Astrocyte (in vitro differentiated cells and primary cell): ENCODE measurements at places on chromosomes 11 and 22. TPM values are rescaled to one million over a fixed set of nuclear protein-coding genes. Genes with fewer than 3 reads are reported as not detected.

MYEOV gene
- not detected in 2 replicates for total RNA-seq

DNA sequence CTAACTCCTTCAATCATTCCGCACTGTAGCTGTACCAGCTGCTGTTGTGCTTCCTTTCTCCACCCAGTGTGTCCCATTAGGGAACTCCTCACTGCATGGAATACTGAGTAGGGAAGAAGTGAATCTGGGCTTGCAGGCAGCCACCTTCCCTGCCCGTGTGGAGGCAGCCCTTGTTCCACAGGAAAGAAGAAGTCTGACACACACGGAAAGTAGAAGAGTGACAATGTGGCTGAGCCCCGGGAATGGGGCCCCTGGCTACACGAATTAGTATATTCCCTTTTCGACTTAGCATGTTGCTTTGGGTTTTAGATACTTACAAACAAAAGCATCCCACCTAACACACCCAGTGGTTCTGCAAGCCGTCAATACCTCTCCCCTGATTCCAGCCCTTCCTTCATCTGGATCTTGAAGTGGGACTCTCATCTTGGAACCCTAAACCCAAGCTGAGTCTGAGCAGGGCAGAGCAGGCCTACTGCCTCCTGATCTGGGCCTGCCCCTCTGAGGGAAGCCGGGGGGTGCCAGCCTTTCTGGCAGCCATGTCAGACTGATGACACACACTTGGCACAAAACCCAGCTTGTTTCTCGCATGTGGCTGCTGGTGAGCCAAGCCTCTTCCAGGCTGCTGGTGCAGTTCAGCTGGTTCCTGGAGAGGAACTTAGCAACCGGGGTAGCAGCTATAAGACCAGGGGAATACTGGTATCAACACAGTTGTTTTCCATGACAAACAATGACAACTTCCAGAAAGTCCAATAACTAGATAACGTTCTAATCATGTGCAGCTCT lies 71.6 kb downstream of the C11orf58 start:
- peak; percentile 31 for DNase-seq

DNA sequence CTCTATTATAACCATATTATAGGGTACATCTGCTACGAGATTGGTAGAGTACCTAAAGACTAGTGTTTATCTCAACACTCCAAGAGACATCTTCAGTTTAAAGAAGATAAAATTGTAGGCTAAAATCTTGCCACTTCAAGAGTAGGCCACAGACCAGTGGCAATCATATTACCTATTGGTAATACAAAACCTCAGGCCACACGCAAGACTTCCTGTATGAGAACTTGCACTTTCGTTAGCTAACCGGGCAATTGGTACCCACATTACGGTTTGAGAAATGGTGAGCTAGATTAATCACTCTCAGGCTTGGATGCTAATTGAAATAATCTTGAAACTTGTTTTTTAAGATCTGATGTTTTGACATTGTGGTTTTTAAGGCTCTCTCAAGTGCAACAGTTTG lies 772.7 kb downstream of the LRRC4C start:
- no peak for DNase-seq

DNA sequence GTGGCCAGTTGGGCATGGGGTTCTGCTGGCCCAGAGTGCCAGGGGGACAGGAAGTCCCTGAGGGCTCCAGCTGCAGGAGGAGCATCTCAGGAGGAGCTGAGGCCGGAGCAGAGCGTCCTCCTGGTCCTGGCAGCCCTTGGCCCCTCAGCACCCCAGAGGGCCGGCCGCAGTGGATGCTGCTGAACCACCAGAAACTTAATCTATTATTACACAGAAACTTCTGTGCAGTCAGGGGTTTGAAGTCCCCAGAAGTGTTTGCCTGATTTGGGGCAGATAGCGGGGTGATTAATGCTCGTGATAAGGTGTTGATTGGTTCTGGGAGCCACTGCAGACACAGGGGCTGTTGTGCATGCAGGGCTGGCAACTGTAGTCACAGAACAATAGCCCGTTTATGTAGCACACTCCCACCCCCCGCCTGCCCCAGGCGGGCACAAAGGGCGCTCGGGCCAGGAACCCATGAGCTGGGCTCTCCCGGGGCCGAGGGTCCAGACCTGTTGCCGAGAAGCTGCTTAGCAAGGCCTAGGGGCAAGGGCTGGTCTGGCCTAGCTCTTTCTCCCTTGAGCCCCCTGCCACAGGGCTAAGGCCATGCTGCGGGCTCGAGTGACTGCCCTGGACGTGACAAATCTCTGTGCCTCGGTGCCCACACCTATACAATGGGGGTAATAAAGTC lies 29.0 kb upstream of the KCNQ1OT1 start:
- DNase-seq = no peak
